ENCODE measurements at places on chromosomes 13 and 19. TPM values are rescaled to one million over a fixed set of nuclear protein-coding genes. Genes with fewer than 3 reads are reported as not detected.

- no peak for DNase-seq
Observed at GRCh38 chr19:7932276-7932929, 6.5 kb upstream of the CTXN1 start.

DNA sequence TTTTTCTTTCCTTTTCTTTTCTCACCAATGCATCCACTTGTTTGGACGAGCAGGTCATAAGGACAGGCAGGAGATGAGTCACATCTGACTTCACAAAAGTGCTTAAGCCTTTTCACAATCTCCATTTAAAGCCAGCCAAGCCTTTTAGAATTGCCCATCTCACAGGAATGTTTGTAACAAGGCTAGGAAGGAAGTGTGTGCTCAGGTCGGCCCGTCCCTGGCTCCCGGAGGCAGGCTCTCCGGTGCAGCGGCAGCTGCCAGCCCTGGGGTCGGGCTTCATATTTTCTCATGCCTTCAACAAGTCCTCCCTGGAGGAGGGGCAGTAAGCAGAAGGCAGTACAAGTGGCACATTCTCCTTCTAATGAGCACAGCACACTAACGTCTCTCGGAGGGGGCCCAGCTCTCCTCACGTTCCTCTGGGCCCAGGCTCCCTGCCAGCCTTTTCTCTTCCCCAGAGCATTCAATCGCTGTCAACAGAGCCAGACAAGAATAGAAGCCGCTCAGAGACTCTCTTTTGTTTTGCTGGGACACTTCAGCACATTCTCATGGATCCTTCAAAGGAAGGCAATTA, 180.5 kb downstream of the COL4A1 start:
- peak; percentile 63 for DNase-seq

GRCh38 chr13:21594715-21595545, 9.0 kb downstream of the MICU2 start:
- no peak for DNase-seq

DNA sequence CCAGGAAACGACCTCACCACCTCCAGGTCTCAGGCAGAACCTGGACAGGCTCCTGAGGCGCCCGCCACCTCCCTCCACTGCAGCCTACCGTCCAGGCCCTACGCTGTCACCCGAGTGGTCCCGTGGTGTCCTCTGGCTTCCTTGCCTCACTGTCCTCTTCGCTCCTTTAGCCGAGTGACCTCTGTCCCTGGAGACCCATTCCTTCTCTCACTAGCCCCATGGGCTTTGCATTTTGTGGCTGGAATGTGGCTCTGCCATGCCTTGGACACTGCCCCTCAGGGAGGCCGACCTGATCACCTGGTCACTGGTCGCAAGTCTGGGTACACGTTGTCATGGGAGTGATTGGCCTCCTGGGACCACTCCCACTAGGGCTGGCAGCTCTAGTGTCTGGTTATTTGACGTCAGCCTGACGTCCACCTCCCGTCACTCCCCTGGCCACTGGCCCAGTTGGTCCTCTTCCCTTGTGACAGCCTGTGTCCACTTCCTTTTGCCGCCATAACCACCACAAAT, 17.9 kb downstream of the SLC25A42 start:
- DNase-seq: no peak

The ZNF723 gene
- total RNA-seq: 3.5 TPM

DNA sequence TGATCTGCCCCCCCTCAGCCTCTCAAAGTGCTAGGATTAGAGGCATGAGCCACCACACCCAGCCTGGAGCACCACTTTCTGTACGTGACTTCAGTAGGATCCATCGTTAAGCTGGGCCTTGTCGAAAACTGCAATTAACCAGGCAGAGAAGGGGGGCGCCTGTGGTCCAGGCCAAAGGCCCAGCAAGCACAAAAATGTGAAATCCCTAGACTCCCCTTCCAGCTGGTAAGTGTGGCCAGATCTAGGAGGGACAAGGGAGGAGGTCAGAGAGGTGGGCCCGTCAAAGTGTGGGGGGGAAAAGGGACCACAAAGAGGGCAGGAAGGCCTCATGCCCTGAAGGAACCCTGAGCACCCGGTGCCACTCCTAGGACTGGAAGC, 13.8 kb downstream of the DDX39A start:
- DNase-seq: no peak

The PRTN3 gene
- 2.6 TPM for total RNA-seq

DNA sequence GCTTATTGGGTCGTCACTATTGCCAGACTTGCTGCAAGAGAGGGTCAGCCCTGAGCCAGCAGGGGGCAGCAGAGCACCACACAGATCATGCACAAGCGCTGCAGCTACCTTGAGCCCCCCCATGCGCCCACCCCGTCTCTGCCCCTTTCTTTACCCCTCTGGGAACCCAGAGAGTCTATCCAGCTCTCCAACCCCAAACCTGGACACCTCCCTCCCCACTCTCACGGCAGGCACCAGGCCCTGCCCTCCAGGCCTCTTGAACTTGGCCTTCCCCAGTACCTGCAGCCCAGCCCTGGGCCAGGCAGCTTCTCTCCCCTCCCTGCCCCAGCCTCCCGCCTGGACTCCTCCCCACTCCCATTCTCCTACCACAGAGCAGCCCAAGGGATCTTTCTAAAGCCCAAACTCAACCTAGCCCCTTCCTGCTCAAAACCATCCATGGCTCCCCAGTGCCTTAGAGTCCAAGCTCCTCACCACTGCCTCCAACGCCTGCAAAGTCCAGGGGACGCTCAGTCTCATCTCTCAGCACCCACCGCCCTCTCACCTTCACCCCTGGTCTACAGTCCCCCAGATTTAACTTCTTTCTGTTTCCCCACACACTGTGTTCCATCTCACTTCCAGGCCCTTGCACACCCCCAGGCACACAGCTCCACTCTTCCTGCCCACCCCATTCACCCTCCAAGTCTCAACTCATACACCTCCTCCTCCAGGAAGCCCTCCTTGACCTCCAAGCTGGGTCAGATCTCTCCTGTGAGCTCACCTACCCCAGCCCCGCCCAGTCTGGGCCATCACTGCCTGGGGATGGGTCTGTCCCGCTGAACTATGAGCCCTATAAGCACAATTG, 9.4 kb upstream of the CEACAM16 start:
- peak; percentile 63 for DNase-seq

The TPTE2 gene
- 1.1 TPM for total RNA-seq

DNA sequence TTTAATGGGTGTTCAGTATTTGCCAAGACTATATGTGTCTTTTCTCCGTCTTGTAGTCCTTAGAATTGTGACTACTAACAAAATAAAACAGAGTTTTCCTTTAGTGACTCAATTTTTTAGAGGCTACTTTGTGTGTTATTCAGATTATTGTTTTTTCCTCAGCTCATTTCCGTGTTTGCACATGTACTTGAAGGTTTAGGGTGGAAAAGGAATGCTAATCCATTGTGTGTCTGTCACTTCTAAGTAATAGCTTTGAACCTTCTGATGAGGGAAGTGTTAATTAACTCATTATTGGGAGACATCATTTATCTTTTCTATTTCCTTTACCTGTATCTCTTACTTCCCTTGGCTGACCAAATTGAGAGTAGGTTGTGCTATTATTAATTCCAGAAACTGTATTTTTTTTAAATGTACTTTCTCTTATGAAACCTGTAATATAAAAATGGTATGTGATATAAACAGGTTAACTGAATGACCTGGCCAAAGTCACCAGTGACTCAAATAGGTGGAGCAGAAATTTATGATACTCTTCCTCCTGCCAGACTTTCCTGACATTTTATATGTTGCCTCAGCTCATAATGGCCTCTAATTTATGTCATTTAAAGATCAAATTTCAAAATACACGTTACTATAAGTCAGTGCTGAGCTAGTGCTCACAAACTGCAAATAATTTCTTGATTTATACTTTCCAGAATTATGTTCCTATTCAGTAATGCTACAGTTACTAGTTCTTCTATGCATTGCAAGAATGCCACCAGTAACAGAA, 88.8 kb downstream of the LMO7 start:
- DNase-seq: peak; percentile 29

- DNase-seq: no peak
Observed at GRCh38 chr13:113796211-113796963, 37.4 kb downstream of the TMEM255B start.

DNA sequence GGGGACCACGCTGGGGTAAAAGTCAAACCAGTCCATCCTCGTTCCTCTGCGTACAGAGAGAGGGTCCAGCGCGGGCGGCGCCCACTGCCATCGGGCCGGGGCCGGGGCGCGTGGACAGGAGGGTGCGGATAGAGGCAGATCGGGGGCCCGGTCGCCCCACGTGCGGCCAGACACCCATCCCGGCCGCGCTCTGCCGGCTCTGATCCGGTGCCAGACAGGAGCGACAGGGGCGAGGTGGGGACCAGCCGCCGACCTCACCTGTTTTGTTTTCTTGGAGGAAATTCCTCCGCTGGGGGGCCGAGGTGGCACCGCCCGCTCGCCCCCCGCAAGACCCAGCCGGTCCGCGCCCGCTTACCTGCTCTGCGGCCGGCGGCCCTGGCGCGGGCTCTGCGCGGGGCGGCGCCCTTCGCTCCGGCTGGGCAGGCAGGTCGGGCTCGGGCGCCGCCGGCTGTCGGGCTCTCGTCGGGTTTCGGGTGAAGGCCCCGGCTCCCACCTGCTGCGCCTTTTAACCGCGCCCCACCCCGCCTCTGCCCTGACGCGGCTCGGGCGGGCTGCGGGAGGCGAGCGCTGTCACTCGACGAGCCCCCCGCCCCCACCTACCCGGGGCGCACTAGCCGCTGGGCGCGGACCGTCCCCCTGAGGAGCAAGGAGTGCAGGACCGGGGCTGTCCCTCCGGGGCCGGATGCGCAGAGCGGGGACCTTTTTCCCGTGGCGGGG, at the start of gene GJB6:
Gene GJB6, minus strand, starts transcription at position 481 of the 717 bp plus-strand sequence. CDS start 8,839 bp downstream, outside the sequence.
- DNase-seq: no peak

The RPL21 gene
- 338 TPM for total RNA-seq

DNA sequence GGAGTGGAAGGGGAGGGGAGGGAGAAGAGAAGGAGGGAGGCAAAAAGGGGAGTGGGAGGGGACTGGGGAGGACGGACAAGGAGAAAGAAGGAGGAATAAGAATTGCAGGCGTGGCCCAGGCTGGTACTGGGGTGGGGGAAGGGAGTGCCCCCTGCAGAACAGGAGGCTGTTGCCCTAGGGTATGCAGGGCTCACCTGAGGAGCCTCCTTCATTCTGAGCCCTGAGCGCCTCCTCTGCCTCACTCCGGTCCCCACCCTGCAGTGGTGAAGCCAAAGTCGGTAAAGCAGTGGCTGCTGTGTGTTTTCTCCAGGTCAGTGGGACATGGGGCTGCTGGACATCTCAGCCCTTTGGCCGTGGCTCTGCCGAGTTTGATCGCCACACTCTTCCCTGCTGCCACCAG, 9.1 kb upstream of the CDC16 start:
- DNase-seq: no peak

The KLK6 gene
- 1.8 TPM for total RNA-seq

The SLC46A3 gene
- 16.8 TPM for total RNA-seq
